Activated naive CD4-positive, alpha-beta T cell treated with anti-CD3 and anti-CD28 coated beads for 36 hours (primary cell): ENCODE measurements at places on chromosomes 7 and 10. TPM values are rescaled to one million over a fixed set of nuclear protein-coding genes. Genes with fewer than 3 reads are reported as not detected.

The PON1 gene
- total RNA-seq, result not detected

The PNLIPRP2 gene
- not detected for total RNA-seq

The CREB5 gene
- 0.48 TPM for total RNA-seq

GRCh38 chr7:50358779-50359178 lies 54.3 kb downstream of the IKZF1 start:
- DNase-seq, result no peak

GRCh38 chr7:142463401-142463850 lies 205.6 kb upstream of the PRSS58 start:
- DNase-seq, result peak; percentile 47

- no peak for DNase-seq
Observed at GRCh38 chr7:46723742-46724141, 802.7 kb upstream of the IGFBP3 start.

GRCh38 chr10:102775201-102775934 lies 31.6 kb downstream of the WBP1L start:
- no peak for DNase-seq

GRCh38 chr10:60707841-60708240 lies 70.4 kb upstream of the CDK1 start:
- DNase-seq, result no peak

DNA sequence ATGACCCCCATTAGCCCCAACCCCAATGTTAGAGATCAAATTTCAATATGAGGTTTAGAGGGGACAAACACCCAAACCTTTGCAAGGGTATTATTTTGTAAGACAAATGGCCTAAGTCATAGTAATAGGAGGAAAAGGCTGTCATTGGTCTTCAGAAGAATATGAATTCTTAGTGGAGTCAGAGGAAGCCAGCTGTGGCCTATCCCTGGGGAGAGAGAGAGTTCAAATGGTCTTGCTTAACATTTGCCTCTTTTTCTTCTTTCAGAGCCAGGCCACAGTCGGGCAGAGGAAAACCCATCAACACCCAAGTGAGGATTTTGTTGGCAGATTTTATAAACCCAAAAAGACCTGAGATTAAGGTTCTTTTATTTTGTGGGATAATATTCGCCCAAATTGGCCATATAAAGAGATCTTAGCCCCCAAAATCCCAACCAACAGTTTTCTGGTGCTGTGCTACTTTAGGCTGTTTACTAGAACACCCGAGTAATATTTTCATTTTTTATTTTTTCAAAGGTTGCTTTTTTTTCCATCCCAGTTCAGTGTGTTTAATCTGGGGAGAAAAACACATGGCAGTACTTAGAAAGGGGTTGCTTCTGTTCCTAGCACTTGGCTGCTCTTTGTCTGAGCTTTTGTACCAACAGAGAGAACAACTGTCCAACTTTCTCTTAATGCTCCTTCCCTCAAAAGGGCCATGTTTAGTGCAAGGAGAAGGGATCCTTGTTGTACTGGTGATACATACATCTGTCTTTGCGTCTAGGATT lies 26.8 kb upstream of the ARMC3 start:
- DNase-seq, result no peak

DNA sequence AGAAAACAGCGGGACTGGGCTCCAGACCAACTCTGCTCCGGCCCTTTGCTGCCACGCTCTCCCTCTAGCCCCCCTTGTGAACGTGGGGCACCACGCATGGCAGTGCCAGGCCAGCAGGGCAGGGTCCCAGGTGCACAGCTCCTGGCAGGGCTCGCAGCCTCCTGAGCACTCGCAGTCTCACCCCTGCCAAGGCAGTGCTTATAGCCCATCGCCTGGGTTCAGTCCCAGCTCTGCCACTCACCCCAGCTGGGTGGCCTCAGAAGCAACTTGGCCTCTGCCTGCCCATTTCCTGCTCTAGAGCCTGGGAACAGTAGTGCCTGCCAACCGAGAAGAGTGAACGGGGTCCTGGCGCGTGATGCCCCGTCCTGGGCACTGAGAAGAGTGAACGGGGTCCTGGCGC lies 36.3 kb downstream of the CFAP46 start:
- no peak for DNase-seq

DNA sequence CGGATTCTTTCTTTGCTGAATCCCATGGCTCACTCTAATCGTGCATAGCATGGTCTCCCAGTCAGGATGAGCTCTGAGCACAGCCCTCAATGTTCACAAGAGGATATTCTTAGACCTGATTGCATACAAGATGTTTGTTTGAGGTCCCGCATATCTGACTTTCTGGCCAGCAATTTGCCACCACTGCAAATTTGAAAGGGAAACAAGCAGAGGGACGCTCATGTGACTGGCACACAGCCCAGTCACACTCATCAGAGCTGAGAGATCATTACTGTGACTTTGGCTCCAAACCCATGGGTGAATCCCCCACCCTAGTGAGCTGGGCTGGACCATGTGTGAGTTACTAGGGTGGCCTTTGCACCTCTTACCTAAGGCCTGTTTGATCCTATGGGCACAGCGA lies 9.9 kb downstream of the TAS2R41 start:
- no peak for DNase-seq

GRCh38 chr7:129801882-129802281 lies 150.9 kb downstream of the UBE2H start:
- no peak for DNase-seq

DNA sequence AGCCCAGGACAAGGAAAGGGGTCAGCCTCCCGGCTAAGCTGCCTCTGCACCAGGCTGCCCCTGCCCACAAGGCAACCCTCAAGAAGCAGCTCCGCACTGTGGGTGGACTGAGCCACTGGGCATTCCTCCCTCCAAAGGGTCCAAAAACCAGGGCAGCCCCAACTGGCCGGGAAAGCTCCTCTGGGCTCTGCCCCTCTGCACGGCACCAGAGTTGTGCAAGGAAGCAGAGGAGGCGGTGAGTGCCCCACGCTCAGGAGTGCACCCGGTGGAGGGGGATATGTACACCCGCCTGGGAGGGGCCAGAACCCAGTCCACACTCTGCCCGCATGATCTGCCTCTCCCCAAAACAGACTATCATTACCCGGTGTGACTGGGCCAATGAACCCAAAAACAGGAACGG lies 43.8 kb downstream of the PTPRN2 start:
- no peak for DNase-seq
